ENCODE measurements at places on chromosomes 1 and 21. TPM values are rescaled to one million over a fixed set of nuclear protein-coding genes. Genes with fewer than 3 reads are reported as not detected.

The RNF186 gene
- not detected for total RNA-seq

The ODR4 gene
- total RNA-seq, result 12.7 TPM

The CADM3 gene
- total RNA-seq, result not detected

The PTGFRN gene
- total RNA-seq, result 35.6 TPM

The KISS1 gene
- total RNA-seq, result not detected

The CD1E gene
- total RNA-seq, result not detected

The KRTAP11-1 gene
- not detected for total RNA-seq

The CYP4A22 gene
- not detected for total RNA-seq

The CYYR1 gene
- total RNA-seq, result not detected

The MCOLN2 gene
- total RNA-seq, result 2.8 TPM

The USF1 gene
- total RNA-seq, result 102 TPM

The VPS13D gene
- total RNA-seq, result 16.2 TPM

The HES5 gene
- not detected for total RNA-seq

The AMY2B gene
- total RNA-seq, result not detected

The DCST2 gene
- not detected for total RNA-seq

The CELA3A gene
- not detected for total RNA-seq

The RHD gene
- total RNA-seq, result not detected

The OR2M3 gene
- total RNA-seq, result not detected

The CD84 gene
- total RNA-seq, result not detected

The EPHA8 gene
- not detected for total RNA-seq

The PCBP3 gene
- total RNA-seq, result 0.23 TPM

The FAM167B gene
- total RNA-seq, result not detected

The LENEP gene
- total RNA-seq, result not detected

The SPRR3 gene
- total RNA-seq, result not detected

The OR2T11 gene
- total RNA-seq, result not detected

The JAM2 gene
- total RNA-seq, result 0.07 TPM

The VHLL gene
- not detected for total RNA-seq

The TMEM222 gene
- 31.8 TPM for total RNA-seq

The ADAMTS5 gene
- total RNA-seq, result 10.3 TPM

All from MG63 (cell line).